Progenitor cell of endocrine pancreas (in vitro differentiated cells): ENCODE measurements at places on chromosomes 16 and 17. TPM values are rescaled to one million over a fixed set of nuclear protein-coding genes. Genes with fewer than 3 reads are reported as not detected.

Gene CACNG5
- total RNA-seq = not detected in 2 replicates

Gene PRR15L
- 32.2 and 36.1 TPM in 2 replicates for total RNA-seq

Gene HAP1
- 13.7 and 14.9 TPM in 2 replicates for total RNA-seq

Gene HEATR9
- not detected in 2 replicates for total RNA-seq

Gene GRAPL
- not detected in 2 replicates for total RNA-seq

Gene COTL1
- 37.6 and 40.6 TPM in 2 replicates for total RNA-seq

Gene RARA
- total RNA-seq = 50.8 and 51.3 TPM in 2 replicates

Gene RDM1
- 4.2 and 4.8 TPM in 2 replicates for total RNA-seq

Gene SLFN14
- total RNA-seq = not detected in 2 replicates

Gene CHST4
- 0.16 TPM in 1 of 2 replicates, not detected in the other for total RNA-seq

Gene CSH2
- not detected in 2 replicates for total RNA-seq

Gene TEN1
- total RNA-seq = 19.8 and 23.9 TPM in 2 replicates

Gene ACSM2A
- total RNA-seq = not detected in 2 replicates

Gene CD300LB
- not detected in 2 replicates for total RNA-seq

Gene WNT3
- total RNA-seq = 7.2 and 8.1 TPM in 2 replicates

Gene HIGD1B
- total RNA-seq = not detected in 2 replicates

Gene C17orf50
- not detected in 2 replicates for total RNA-seq

Gene PFN1
- 372 and 404 TPM in 2 replicates for total RNA-seq

Gene ZSCAN10
- 0.33 and 0.34 TPM in 2 replicates for total RNA-seq

Gene KRT33B
- not detected in 2 replicates for total RNA-seq

Gene SPNS2
- 0.60 and 1.5 TPM in 2 replicates for total RNA-seq

Gene NEUROD2
- not detected in 2 replicates for total RNA-seq

Gene GRAP
- not detected in 2 replicates for total RNA-seq

Gene FSCN2
- 4.8 and 5.3 TPM in 2 replicates for total RNA-seq

Gene BEAN1
- total RNA-seq = 0.36 TPM in 1 of 2 replicates, not detected in the other

Gene DNAJA3
- 38.8 and 42.3 TPM in 2 replicates for total RNA-seq

Gene PDILT
- total RNA-seq = not detected in 2 replicates
